ENCODE measurements at places on chromosomes 2 and 18.

DNA sequence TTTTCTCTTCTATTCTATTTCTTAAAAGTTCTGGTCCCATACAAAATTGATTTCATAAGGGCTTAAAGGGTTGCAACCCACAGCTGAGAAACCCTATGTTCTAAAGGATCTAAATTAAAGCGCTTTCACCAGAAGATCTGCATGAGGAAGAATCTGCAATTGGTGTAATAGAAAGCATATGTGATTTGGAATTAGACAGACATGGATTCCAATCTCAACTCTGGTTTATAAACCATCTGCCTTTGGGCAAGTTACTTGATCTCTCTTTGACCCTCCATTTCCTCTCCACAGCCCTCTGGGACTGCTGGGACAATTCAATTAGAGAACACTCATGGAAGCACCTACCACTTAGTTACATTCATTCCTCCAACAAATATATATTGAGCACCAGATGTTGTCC is 178.7 kb downstream of the ANTXR1 start:
- DNase-seq: no peak

DNA sequence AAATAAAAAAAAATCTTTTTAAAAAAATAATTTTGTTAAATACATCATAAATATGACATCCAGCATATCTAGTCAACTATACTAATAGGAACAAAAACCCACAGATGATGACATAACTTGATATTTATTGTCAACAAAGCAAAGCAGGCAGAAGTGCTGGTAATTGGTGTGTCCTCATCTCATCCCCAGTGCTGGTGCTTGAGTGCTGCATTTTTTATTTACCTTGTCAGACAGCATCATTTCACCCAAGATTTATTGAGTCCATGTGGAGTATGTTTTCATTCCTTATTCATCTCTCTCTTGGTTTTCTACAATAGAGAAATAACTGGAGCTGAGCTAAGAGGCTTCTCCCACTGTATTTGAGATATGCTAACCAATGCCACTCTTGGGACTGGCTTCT is 191.6 kb upstream of the SLC14A2 start:
- no peak for DNase-seq

DNA sequence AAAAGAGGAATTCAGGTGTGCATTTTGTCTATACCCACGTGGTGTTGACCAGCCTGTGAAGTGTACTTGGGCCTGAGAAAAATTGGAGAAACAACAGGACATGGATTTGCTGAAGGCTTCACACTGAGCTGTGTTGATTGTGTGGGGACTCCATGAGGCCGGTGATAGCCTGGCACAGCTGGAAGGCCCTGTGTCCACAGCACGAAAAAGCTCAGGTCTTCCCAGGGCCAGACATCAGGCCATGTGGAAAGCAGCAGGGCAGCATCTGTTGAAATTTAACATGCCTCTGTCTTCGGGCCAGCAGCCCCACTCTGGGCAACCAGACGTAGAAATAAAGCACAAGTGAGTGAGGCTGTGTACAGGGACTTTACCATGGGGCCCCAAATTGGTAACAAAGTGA is 84.1 kb downstream of the HS6ST1 start:
- DNase-seq: no peak

DNA sequence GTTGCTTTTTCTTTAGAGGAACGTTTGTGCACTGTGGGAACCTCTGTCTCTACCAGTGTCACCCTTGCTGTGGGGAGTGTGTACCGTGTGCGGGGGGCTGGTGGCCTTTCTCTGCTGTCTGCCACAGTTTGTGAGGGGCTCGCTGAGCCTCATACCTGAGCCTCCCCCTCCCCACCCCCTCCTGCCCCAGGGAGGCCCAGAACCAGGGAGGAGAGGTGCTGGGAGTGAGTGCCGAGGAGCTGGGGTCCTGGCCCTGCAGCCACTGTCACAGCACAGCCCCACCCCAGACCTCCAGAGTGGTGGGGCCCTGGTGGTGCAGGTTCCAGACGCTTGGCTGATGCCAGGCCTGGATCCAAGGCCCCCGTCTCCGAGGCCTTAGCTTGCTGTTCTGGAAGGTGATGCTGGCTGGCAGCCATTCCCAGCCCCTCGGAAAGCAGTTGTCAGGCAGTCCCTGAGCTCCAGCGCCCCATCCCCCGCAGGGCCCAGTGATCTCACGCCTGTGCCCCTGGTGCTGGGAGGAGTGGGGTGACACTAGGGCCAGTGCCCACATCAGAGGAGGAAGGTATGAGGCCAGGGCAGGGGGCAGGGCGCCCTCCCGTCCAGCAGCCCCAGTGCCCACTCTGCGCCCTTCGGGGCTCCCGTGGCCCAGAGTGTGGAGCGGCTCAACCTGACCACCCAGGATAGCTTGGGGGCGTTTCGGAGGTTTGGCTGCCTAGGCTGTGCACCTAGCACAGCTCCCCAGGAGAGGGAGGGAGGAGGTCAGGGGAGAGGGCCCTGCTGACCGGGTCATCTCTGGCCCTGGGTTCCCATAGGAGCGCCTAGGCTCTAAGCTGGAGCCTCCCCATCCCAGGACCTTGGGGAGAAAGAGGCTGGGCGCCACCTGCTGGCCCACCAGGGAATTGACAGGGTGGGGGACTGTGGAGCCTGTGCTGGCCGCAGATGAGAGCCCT is 53.0 kb upstream of the ALPP start:
- peak; percentile 35 for DNase-seq

DNA sequence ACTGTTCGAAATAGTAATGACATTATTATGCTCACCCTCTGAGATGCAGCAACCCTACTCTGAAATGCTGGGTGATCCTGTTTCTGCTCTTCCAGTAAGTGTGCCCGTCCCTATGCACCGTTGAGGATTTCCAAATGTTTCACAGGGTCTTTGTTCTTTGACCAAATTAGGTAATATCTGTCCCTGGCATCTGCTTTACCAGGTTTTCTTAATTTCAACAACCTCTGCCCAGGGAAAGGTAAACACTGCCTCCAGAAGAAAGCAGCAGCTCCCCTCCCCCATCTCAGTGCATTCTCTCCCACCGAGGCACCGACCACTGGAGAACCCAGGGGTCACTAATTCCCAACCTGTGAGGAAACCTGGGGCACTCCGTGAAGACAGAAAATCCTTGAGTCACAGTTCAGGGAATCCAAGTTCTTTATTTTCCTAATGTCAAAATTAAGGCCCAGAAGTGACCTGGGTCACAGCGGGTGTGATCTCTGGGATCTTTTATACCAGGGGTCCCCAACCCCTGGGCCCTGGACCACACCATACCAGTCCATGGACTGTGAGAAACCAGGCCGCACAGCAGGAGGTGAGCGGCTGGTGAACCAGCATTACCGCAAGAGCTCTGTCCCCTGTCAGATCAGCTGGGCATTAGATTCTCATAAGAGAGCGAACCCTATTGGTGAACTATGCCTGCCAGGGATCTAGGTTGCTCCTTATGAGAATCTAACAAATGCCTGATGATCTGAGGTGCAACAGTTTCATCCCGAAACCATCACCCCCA is 1.2 kb upstream of the GRB14 start:
- DNase-seq: no peak

DNA sequence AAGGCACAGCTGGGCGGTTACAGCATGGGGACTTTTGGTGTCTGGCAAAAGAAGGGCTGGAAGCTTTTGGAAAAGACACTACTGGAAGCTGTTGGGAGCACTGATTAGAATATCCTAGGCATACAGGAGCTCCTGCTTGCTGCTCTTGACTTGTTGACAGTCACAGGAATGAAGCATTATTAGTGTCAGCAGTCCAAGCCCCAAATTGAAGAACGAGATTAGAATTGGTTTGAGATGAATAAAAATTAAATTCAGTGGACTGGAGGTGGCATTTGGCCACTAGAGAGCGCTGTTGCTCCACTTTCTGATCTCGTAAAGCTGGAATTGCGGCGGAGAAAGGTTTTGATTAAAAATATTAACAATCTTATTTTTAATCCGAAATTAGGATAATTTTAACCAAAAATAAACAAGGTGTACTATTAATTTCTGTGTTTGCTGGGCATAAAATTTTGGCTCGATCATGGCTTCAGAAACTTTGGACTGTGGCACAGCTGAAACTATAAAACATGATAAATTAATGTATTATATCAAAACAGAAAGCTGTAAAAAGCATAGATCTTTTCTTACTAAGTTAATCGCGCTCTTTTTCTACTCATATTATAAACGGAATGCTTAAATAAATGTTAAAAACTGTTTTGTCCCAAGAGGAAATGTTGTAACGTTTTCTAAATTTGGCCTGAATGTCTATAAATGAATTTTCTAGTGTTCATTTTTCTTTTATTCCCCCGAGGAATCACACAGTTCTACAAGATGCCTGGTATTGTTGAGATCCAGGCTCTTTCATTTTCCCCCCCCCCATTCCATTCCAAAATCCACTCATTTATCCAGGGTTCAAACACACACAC is 2.4 kb upstream of the HOXD8 start:
- DNase-seq: peak; percentile 54

DNA sequence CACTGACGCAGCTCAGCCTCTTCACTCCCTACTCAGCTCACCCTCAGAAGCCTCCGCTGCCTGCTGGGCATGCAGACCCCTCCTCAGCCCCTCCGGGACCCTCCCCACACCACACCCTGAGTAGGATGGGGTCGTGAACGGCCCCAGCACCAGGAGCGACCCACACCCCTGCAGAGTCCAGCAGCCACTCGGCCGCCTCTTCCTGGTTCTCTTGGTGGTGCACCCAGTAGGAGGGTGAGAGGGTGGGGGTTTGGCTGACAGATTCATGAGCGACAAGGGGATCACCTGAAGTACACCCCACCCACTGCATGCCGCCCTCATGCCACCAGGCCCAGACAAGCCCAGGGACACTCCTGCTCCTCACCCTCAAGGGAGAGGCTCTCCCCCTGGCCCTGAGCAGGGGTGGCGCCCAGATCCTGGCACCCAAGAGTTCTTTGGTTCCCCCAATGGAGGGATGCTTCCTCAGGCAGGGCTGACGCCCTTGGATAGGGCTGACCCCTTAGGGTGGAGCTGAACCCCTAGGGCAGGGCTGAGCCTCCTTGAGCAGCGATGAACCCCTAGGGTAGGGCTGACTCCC is 76.6 kb upstream of the GPC1 start:
- no peak for DNase-seq
